ENCODE measurements at places on chromosomes 12 and 14.
A peak's percentile ranks its signal among the peaks of the same experiment; 100 is the strongest.

- DNase-seq: no peak
Observed at GRCh38 chr12:115972241-115972640, 305.3 kb downstream of the MED13L start.

GRCh38 chr12:52528641-52529143, 8.5 kb upstream of the KRT5 start:
- no peak for DNase-seq

GRCh38 chr14:99067927-99068326, 204.1 kb downstream of the BCL11B start:
- no peak for DNase-seq

GRCh38 chr14:53715193-53715721, 241.4 kb downstream of the BMP4 start:
- no peak for DNase-seq

GRCh38 chr12:94603434-94604365, 46.7 kb downstream of the TMCC3 start:
- no peak for DNase-seq

GRCh38 chr12:93784339-93785086, 107.3 kb downstream of the CRADD start:
- DNase-seq: no peak

- DNase-seq: no peak
Observed at GRCh38 chr14:72054911-72055310, 122.7 kb downstream of the RGS6 start.

DNA sequence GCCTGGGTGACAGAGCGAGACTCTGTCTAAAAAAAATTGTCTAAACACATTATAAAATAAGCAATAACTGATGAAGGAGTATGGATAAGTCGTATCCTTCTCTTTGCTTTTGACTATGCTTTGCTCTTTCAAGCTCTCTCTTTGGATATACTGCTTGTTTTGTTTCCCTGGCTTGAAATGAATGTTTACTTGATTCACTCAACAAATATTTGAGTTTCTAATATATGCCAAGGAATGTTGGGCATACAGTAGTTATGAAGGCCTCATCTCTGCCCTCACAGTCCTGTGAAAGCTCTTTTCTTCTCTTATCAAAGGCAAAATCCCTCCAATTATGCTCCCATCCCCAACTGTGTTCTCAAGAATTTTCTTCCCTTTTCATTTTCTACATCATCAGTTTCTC, 123.5 kb downstream of the PTPRR start:
- no peak for DNase-seq

GRCh38 chr12:53054112-53054878, 4.4 kb downstream of the TNS2 start:
- peak; percentile 91 for DNase-seq

DNA sequence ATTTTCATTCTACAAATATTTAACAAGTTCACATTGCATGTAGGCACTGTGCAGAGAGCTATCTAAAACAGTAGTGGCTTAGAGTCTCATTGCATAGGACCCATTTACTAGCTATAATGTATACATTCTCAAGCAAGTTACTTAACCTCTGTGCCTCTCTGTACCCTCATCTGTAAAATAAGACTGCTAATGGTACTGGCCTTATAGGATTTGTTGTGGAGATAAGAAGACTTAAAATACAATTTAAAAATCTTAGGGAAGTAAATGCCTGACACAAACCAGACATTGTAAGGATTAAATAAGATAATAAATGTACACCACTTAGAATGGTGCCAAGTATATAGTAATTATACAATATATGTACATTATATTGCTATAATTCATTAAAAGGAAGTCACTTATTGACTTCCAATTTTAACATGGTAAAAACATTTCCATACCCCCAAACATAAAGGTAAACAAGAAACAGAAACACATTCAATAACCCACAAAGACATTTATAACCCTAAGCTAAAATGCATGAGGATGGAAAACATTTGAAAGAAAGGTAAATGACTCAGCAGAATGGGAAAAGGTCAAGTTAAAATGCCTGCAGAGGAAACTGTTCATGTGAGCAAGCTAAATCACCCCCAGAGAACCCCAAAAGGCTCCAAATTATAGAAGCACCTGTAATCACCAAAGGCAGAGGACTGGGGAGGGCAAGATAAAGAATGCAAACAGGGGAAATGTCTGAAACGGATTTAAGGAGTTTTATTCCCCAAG, 30.8 kb downstream of the RPS6KA5 start:
- no peak for DNase-seq

- no peak for DNase-seq
Observed at GRCh38 chr12:49854976-49855375, 12.1 kb upstream of the BCDIN3D start.

DNA sequence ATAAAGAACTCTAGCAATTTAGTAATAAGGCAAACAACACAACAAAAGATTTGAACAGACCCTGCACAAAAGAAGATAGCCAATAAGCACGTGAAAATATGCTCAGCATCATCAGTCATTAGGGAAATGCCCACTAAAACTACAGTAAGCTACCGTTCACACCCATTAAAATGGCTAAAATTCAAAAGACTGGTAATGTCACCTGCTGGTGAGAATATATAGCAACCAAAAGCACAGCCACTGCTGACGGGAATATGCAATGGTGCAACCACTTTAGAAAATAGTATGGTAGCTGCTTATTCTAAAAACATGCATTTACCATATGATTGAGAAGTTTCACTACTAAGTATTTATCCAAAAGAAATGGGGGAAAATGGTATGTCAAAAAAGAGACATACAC, 74.9 kb downstream of the DPF3 start:
- no peak for DNase-seq

DNA sequence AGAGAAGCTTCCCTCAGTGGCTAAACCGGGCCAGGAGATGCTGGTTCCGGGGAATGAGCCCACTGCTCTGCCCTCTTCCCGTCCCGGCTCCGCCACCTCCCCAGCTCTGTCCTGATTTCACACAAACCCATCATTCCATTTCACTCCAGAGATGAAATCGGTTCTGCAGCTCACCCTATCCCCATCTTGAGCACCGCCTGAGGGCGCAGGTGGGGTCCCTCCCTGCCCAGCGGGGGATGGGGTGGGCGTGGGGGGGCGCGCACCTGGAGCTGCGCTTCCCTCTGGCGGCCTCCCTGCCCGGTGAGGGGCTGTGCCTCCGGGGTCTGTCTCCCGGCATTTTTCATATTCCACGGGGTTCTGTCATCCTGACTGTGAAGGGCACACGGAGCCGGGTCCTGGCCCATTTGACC, 44.7 kb downstream of the NOC4L start:
- DNase-seq: no peak

DNA sequence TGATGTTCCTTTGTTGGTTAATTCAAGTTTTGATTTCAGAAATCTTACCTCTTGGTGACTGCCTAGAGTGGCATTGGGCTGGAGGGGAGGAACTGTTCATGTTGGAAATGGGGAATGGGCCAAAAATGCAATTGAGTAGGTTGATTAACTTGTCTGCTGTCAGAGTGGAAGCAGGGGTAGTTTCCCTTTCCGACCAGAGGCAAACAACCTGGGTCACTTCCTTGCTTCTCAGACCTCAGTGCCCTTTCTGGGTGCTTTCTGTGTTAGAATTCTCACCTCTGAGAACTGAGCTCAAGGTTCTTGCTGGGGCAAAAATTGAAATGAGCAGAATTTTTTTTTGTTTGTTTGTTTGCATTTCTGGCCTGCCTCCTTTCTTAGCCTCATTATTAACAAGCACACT, 2.3 kb upstream of the M6PR start:
- no peak for DNase-seq

DNA sequence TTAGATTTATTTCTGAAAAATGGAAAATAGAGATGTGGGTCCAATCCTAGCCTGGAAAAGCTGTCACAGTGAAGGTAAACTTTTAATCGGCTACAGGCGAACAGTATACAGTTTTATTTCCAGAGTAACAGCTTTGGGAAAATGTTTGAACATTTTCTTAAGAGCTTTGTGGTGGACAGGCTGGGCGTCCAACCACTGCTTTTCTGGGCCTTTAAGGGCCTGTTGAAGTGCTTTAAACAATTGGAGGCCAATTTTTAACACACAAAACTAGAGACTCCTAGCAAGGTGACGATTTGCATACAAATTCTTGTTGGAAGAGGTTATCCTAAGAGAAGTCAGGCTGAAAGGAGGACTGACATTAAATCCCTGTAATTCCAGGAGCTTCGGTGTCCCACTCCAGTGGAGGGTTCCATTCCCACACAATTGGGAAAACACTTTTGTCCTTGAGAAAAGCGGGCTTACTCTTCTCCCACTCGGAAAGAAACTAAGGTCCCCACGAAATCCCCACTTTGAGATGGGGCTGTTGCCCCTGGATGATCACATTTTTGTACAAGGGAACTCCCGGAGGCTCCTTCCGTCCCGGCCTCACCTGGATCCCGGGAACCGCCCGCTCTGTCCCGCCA, 26.9 kb downstream of the BCL11B start:
- DNase-seq: no peak

DNA sequence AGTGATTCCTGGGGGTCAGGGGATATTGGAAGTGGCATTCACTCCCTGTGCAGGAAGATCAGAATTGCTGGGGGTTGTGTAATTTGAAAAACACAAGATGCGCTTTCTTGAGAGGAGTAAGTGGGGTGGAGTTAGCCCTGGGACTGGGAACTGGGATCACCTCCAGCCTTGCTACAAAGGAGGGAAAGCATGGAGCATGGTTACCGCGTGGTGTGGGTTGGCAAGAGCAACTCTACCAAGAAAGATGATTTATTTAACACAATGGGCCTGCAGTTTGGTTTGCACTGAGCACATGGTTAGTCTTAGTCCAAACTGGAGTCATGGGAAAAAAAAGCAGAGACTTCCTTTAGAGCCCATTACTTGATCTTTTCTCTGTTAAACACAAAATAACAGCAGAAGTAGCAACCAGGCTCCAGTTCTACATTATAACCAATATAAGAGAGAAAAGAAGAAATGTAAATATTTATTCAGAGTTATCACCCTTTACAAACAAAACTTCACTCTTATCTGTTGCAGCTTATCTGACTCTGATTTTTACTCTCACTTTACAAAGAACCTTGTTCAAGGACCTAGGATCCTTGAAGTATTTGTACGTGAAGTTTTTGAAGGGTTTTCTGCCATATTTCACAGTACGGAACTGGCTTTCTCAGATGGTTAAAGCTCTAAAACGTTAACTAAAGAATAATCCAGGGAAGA, 2.1 kb upstream of the NIN start:
- DNase-seq: no peak

DNA sequence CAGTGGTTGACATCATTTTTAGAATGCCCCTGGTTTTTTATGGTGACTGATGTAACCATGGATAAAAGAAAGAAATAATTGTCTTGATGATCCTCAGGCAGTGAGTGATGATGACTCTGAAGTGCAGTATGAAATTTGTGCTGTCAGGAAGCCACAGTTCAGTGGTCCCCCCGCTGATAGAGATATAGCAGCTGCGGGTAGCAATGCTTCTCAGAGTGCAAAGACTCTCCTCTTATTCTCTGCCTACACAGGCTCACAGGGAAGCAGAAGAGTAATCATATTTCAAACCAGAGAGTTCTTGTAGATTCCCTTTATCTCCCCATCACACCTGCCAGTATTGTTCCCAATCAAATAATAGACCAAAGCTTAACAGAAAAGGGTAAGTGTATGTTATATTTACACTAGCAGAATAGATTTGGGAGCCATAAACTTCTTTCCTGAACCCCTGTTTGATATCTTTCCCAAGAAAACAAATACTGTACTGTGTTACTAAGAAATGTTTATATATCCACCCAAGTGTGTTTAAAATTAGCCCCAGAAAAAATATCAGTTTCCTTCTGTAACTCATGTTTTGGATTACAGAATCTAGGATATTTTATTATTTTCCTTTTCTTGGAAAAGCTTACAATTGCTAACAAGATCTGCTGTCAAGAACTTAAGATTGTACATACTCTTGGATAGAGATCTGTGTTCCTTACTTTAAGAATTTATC, 1817.4 kb upstream of the FLRT2 start:
- no peak for DNase-seq

DNA sequence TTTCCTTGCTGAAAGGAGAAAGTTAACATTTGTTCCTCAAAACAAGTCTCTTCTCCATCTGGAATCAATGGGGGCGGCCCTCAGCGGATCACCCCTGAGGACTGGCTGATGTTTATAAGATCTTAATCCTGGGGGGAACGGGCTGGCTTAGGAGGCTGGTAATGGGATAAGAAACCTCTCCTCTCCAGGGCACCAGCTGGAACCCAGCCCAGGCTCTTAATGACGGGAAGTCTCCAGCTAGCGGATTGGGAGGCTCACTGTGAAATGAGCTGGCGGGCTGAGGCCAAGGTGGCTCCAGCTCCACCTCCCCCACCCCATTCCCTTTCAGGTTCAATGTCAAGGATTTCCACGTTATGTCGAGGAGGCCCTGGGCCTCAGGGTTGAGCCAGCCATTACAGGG, 1133.0 kb downstream of the VRK1 start:
- no peak for DNase-seq

GRCh38 chr14:82510007-82510406, 976.4 kb upstream of the SEL1L start:
- no peak for DNase-seq

- no peak for DNase-seq
Observed at GRCh38 chr12:131622422-131622955, 88.4 kb upstream of the SFSWAP start.
